ENCODE measurements at places on chromosomes 7 and 10.

DNA sequence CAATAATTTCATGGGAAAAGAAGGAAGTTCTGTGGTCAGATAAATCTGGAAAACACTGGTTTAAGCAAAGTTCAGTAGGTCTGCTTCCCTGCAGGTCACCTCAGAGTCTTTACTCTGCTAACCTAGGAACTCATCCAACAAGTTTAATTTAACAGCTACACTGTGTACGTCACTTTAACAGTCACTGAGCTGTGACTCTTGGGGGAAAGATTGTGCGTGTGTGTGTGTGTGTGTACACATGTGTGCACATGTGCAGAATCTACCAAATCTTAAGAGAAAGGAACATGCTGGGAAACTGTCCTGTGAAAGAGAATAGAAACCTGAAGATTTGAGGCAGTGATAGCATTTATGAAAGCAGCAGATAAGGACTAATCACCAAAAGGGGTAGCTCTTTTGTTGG lies 62.6 kb downstream of the IKZF1 start:
- no peak for DNase-seq

DNA sequence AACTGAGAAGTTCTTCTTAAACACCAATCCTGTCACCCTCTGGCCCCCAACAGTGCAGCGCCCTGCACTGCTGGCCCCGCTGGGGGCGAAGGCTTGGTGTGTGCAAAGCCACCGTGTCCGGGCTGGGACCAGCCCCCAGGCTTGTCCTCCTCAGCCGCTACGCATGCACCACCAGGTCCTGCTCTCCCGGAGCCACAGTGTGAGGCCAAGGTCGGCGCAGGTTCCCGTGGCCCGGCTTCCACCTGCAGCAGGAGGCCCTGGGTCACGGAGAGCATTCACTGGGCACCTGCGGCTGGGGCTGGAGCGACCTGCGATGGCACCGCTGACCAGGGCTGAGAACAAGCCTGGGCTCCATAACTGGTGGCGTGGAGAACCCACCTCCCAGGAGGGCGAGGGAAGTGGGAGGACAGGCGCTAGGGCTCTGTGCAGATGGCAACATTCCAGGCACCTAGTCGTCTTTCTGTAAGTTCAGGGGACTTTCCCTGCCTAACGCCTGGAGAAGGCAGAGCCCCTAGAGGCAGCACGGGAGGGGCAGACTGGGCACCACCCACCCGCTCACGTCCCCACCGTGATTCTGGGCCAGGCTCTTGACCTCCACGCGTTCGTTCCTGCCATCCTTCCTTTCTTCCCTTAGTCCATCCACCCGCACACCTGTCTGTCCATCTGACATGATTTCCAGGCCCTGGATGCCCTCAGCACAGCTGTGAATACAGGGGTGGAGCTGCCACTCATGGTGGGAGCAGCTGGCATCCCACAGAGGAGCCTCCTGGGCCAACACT lies 271.6 kb downstream of the ELFN1 start:
- no peak for DNase-seq

DNA sequence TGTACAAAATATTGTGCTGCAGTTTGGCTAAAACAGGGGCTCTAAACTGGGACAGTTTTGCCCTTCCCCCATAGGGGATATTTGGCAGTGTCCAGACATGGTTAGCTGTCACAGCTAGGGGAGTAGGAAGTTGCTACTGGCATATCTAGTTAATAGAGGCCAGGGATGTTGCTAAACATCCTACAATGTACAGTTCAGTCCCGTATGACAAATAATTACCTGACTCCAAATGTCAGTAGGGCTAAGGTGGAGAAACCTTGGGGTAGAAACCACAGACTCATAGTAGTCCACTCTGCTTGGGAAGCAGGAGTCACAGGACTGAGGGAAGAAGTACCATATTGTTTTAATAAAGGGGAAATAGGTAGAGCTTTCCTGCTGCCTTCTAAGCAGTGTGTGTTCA lies 39.8 kb downstream of the WBP1L start:
- DNase-seq, result no peak

DNA sequence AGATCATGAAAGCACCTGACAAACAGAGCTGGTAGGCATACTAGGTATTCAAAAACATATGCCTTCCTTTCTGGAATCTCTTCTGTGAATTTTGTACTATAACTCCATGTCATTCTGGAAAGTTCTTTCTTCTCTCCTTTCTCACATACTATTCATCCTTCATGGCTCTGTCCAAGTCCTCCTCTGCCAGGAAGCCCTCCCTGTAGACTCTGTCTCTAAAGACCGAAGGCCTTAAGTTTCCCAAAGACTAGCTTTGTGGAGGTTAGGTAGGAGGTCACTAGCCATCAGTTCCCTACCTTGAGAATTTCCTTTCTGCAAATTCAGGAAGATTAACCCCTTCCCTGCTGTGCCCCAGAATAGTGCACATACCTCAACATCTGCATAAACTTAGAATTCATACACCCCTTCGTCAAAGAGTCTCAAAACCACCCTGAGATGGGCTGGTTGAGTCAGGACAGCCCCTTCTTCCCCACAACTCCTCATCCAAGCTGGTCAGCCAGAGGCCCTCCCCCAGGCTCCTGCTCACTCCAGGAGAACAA lies 20.6 kb downstream of the SORBS1 start:
- DNase-seq, result no peak

DNA sequence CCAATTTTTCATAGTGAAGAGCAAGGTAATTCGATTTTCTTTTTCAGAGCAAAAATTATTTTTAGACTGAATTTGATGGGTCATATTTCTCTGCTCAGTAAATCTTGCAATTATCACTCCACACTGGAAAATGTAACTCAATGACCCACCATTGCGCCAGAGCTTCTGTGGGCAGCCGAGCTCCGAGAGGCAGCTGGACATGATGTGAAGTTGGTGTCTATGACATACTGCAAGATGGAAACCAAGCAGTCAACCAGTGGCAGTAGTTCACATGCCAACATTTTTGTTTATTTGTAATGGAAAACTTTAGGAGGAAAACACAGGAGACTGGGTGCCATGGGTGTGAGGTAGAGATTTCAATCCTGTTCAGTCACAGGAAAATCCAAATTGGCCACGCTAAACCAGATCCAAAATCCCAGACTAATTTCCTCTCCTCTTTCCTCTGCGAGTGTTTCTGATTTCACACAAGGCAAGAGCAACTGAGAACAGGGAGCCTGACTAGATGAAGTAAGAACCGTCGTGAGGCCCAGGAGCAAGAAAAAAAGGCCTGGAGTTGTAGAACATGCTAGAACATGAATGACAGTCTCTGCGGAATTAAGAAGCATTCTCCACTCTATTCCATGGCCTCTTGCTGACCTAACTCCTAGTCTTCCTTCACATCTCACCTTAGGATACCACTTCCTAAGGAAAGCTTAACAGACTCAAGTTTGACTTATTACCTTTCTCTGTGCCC lies 39.3 kb downstream of the CALD1 start:
- DNase-seq, result no peak

DNA sequence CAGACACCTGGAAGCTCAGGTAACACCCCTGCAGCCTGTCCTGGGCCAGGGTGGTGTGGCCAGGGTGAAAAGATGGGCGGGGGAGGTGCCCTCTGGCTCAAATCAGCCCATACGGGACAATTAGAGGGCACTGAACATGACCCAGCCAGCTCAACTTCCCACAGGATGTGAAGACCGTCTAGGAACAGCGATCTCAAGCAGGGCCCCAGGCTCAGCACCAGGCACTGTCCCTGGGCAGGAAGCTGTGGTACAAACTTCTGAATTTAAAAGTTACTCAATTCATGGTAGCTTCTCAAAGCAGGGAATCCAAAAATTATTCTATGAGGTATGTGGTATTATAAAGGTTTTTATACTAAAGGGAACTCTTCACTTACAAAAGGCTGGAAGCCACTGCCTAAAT lies 5.1 kb upstream of the GRB10 start:
- DNase-seq, result no peak

DNA sequence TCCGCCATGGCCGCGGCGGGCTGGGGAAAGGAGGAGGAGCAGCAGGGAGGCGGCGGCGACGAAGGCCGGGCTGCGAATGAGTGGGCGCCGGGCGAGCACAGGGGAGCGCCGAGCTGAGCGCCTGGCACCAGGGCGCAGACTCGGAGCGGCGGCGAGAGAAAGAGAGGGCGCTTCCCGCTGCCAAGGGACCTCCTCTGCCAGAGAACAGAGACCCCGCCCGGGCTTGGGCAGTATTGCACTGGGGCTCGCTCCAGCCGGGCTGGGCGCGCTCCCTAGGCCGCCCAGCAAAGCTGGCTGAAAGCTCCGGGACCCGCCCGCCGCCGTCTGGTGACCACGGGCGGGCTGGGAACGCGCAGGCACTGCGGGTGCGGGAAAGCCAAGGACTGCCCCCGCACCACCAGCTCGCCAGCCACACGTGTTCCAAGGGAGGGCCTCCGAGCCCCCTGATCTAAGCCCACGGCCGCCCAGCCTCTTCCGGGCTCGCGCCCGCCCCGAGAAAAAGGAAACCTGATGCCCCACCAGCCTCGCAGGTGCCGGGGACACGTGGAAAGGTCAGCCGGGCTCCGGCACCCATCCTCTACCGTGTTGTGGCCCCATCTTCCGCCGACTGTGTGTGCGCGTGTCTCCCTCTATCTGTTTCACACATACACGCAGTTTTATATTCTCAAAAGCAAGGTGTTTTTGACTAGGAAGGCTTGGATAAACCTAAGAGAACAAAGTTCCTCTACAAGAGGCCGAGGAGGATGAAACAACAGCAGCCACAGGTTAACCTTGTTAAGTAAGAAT lies at the start of gene CCDC6:
Gene CCDC6 (minus strand): TSS at position 140 of the 786 bp plus-strand sequence. CDS start 132 bp downstream, at position 8.
- DNase-seq, result peak; percentile 94

DNA sequence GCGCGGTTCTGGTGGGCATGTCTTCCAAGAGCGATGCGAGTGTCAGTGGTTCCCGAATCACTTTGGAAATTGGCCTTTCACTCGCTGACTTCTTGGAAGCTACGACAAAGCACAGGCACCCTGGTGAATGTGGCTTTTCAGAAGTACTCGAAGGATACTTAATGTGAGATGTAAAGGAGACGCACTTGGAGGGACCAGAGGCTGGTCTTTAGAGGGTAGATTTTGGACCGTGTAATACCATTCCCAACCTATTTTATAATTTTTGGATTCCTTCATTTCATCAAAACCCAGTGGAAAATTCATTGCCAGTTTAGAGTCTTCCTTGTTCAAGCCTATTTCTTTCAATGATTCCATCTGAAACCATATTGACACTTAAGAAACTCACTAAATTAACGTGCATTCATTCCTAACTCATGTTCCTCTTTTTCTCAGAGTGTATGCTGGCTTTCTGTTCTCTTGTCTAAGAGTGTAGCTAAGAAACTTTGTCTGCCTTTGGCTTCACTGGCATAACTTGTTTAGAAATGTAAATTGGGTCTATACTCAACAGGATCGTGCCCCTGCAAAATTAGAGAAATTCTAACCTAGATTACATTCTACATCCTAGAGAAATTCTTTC lies 645 bp upstream of the COPG2 start:
- DNase-seq, result peak; percentile 29

- peak; percentile 50 for DNase-seq
Measured at GRCh38 chr10:106280896-106281460, 883.5 kb downstream of the SORCS1 start.

DNA sequence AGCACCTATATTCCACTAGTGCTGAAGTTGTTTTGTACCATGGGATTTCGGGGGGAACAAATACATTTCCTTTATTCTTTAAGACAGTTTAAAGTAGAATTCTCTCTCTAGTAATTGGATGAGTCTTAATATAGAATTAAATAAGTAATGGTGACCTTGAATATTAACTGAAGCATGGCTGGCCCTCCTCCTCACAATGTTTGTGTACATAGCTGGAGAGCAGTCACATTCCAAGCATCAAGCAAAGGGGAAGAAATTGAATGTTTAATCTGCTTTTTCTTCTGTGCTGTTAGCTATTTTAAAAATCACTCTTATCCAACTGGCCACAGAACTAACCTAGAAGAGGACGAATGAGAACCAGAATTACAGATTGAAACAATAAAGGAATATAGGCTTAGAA lies 906.9 kb downstream of the CCSER2 start:
- no peak for DNase-seq

DNA sequence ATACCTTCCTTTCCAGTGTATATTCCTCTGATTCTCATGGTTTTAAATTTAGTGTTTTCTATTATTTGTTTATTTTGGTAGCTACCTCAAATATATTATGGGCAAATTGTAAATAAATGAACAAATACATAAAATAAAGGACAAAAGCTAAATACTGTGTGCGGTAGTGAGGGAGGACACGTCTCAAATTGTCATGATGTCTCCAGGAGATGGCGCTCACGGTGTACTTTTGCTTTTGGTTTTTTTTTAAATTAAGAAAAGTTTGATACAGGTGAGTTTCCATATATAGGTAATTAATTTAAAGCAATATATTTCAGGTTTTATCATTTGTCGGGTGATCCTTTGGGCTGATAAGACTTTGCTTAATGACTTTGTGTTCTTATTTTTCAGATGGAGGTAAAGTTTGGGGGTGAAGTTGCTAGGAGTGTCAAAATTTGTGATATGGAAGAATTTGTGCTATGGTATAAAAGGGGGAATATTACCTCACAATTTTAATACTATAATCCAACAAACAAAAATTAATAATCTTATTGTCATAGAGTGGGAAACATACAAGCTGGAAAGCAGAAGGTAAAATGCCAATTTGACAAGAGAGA lies 68.4 kb upstream of the TMEM229A start:
- peak; percentile 41 for DNase-seq

GRCh38 chr7:966291-967069 lies 8.9 kb downstream of the COX19 start:
- DNase-seq, result no peak

Measured in Ammon's horn (tissue), 1 donor.